ENCODE measurements at places on chromosomes 7 and 10.

DNA sequence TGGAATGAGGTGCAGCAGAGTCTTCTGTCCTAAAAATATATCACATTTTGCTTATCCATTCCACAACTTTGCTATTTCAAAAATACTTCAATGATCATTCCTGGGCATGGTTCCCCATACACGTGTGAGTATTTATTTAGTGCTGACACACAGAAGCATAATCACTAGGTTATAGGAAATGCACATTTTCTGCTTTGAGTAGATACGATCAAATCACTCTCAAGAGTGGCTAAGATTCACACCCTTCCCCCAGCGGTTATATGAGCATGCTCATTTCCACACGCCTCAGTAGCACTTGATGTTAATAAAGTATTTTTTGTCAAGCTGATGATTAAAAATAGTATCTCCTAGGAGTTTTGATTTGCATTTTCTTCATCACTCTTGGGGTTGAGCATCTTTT is 93.5 kb upstream of the LRRC4 start:
- H3K27ac ChIP-seq, result no peak overlapping the region
- peaks cover 4% of the 10 kb centered on the region for H3K4me1 ChIP-seq
- no peak for DNase-seq
- no peaks in the 10 kb centered on the region for H3K27me3 ChIP-seq

GRCh38 chr10:101763141-101763846 is 12.6 kb downstream of the FGF8 start:
- peaks cover 43% of the 10 kb centered on the region for H3K27me3 ChIP-seq
- peaks cover 6% of the 10 kb centered on the region for H3K36me3 ChIP-seq
- no peak overlapping the region for H3K27ac ChIP-seq
- H3K4me1 ChIP-seq, result peaks cover 4% of the 10 kb centered on the region
- no peak for DNase-seq

GRCh38 chr7:34074421-34074820 is 169.1 kb downstream of the BMPER start:
- no peak for DNase-seq
- peaks cover 11% of the 10 kb centered on the region for H3K27me3 ChIP-seq
- H3K4me3 ChIP-seq, result no peak overlapping the region
- no peak overlapping the region for H3K27ac ChIP-seq
- no peaks in the 10 kb centered on the region for H3K36me3 ChIP-seq

DNA sequence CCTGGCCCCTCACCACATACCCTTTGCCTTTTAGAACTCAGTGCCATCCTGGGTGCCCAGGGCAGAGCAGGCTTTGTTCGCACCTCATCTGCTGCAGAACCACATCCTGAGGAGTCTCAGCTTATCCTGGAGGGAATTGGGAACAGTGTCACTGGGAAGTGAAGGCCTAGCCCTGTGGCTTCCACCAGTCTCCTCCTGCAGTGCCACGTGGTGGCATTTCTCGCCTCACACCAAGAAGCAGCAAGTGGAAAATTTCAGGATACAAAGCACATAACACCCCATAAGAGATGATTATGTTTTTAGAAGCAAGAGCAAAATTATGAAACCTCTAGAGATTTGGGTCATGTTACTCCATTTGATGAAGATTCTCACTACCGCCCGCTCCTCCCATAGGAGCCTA is 26.8 kb downstream of the UBE2D4 start:
- peaks cover 9% of the 10 kb centered on the region for H3K4me1 ChIP-seq
- no peak overlapping the region for H3K27ac ChIP-seq
- no peak overlapping the region for H3K4me3 ChIP-seq
- H3K36me3 ChIP-seq, result peaks cover 2% of the 10 kb centered on the region
- H3K27me3 ChIP-seq, result no peaks in the 10 kb centered on the region

GRCh38 chr7:27303026-27303425 is 60.4 kb downstream of the EVX1 start:
- no peak overlapping the region for H3K4me3 ChIP-seq

DNA sequence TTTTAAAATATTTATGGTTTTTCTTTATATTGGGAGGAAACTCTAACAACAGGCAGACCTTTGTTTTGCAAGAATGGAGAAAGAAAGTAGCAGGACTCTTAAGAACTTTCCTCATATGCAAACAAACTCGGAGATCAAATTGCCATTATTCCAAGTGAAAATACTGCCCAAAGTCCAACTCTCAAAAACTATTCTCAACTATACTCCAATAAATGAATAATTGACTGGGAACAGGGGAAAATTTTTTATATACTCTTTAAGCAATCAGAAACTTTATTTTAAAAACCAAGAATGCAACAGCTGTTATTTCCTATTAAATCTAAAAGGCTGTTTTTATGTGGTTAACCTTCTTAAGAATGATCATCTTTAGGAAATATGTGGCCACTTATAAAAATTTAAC is 101.9 kb downstream of the COL28A1 start:
- H3K4me3 ChIP-seq, result no peak overlapping the region
- peaks cover 40% of the 10 kb centered on the region for H3K27me3 ChIP-seq
- H3K36me3 ChIP-seq, result peaks cover 3% of the 10 kb centered on the region
- peaks cover 2% of the 10 kb centered on the region for H3K4me1 ChIP-seq
- DNase-seq, result no peak

- H3K27ac ChIP-seq, result no peak overlapping the region
- H3K4me3 ChIP-seq, result no peak overlapping the region
- no peak for DNase-seq
- H3K36me3 ChIP-seq, result peaks cover 5% of the 10 kb centered on the region
Measured at GRCh38 chr7:139687211-139687954, 90.4 kb downstream of the HIPK2 start.

GRCh38 chr7:24783698-24784097 is 26.4 kb upstream of the GSDME start:
- no peaks in the 10 kb centered on the region for H3K27me3 ChIP-seq
- no peak overlapping the region for H3K27ac ChIP-seq
- H3K4me3 ChIP-seq, result no peak overlapping the region
- H3K4me1 ChIP-seq, result no peaks in the 10 kb centered on the region

- H3K4me3 ChIP-seq, result no peak overlapping the region
- H3K36me3 ChIP-seq, result no peaks in the 10 kb centered on the region
- no peak for DNase-seq
- H3K27me3 ChIP-seq, result no peaks in the 10 kb centered on the region
- H3K27ac ChIP-seq, result no peak overlapping the region
Measured at GRCh38 chr7:16204953-16205352, 216.4 kb downstream of the CRPPA start.

DNA sequence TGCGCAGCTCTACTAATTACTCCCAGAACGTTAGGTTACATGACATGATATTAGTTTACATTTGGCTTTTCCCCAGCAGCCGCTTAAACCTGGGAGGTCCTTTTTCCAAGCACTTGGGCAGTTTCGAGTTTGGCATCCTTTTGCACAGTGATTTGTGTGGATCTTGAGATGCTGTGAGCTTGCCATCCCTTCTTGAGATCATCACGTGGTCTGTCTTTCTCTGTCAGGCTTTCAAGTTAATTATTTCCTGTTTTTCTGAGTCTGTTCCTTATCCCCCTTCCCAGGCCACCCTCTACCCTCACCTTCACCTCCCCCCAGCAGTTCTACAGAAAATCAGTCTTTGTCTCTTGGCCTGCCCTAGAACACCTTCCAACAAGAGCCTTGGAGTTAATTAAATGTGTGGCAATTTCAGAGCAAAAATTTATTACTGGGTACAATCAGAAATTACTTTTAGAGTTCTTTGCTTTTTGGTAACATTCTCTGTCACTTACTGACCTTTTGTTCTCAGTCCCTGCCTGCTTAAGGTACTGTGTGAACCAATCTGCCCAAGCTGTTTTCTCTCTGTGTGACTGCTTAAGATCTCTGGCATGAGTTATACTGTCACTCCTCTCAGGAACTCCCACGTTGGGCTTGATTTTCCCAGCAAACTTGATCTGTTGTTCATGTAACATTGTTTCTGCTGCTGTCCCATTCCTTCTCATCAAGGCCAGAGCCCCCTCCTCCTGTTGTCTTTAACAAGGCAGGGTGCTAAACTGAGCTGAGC is 3.1 kb upstream of the SLF2 start:
- peaks cover 1% of the 10 kb centered on the region for H3K36me3 ChIP-seq
- H3K27me3 ChIP-seq, result no peaks in the 10 kb centered on the region
- no peak overlapping the region for H3K4me3 ChIP-seq
- H3K4me1 ChIP-seq, result peaks cover 27% of the 10 kb centered on the region
- H3K27ac ChIP-seq, result no peak overlapping the region
- DNase-seq, result no peak

GRCh38 chr10:94155722-94156271 is 162.1 kb downstream of the PLCE1 start:
- DNase-seq, result no peak
- no peaks in the 10 kb centered on the region for H3K27me3 ChIP-seq
- H3K4me1 ChIP-seq, result no peaks in the 10 kb centered on the region
- no peak overlapping the region for H3K27ac ChIP-seq
- no peak overlapping the region for H3K4me3 ChIP-seq
- H3K36me3 ChIP-seq, result no peaks in the 10 kb centered on the region

- no peak overlapping the region for H3K27ac ChIP-seq
- no peak overlapping the region for H3K4me3 ChIP-seq
- DNase-seq, result no peak
- no peaks in the 10 kb centered on the region for H3K27me3 ChIP-seq
Measured at GRCh38 chr10:105857268-105858264, 1216.5 kb downstream of the SORCS3 start.
